BJ (cell line): ENCODE measurements at places on chromosomes 5 and 9. TPM values are rescaled to one million over a fixed set of nuclear protein-coding genes. Genes with fewer than 3 reads are reported as not detected.

The MRPL36 gene
- 67.9 and 92.3 TPM in 2 replicates for polyA plus RNA-seq

DNA sequence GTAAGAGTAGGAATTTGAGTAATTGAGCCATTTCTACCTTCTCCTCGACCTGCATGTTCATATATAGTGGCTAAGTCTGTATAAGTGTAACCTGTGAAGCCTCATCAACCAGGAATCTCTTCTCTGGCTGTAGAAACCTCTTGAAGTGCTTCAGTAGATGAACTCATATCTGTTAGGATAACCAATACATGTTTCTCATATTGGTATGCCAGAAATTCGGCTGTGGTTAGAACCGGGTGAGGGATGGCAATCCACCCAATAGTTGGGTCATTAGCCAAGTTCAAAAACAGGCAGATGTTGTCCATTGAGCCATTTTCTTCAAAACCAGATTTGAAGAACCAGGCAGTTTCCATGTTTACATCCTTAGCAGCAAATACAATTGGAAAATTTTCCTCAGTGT lies 28.9 kb upstream of the GSN start:
- no peak for DNase-seq

GRCh38 chr9:134768332-134768708 lies 112.3 kb upstream of the FCN2 start:
- DNase-seq: no peak

The TICAM2 gene
- polyA plus RNA-seq: 1.2 and 1.4 TPM in 2 replicates

- no peak for DNase-seq
Observed at GRCh38 chr5:37055383-37055990, 178.9 kb downstream of the NIPBL start.

DNA sequence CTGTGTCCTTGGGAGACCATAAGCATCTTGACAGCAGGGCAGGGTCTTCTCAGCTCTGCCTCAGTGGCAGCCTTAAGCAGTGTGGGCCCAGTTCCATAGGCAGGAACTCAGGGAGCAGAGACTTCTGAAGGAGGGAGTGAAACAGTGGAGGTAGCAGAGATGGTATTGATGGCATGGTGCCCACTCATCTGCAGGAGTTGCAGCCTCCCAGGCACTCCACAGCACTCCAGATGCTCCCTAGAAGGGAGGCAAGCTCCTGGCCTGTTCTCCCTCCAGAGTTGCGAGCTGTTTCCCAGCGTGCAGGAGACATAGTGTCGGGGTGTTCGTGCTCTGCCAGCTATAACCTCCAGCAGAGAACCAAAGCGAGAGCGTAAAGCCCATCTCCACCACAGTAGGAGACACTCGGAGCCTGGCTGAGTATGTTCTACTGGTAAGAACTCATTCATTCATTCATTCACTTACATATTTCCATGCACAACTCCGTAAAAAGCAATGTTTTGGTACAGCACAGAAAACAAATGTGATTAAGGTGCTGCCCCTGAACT lies 31.4 kb upstream of the UNC5A start:
- DNase-seq: no peak

- DNase-seq: no peak
Observed at GRCh38 chr5:9176641-9177040, 369.2 kb downstream of the SEMA5A start.

GRCh38 chr5:9405196-9405754 lies 140.6 kb downstream of the SEMA5A start:
- DNase-seq: no peak

DNA sequence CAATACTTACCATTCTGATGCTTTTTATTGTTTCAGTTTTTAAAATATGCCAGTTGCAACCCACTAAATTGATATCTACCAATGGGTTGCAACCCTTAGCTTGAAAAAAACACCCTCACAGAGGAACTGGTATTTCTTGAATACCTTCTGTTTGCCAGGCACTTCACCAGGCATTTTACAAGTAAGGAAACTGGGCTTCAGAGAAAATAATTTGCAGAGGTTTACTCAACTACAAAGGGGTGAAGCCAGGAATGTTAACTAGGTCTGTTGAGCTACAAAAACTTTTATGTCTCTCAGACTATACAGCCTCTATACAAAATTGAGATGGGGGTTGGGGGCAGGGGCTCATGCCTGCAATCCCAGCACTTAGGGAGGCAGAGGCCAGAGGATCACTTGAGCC lies 65.0 kb downstream of the STX17 start:
- no peak for DNase-seq
